ENCODE measurements at places on chromosomes 16 and 17.

DNA sequence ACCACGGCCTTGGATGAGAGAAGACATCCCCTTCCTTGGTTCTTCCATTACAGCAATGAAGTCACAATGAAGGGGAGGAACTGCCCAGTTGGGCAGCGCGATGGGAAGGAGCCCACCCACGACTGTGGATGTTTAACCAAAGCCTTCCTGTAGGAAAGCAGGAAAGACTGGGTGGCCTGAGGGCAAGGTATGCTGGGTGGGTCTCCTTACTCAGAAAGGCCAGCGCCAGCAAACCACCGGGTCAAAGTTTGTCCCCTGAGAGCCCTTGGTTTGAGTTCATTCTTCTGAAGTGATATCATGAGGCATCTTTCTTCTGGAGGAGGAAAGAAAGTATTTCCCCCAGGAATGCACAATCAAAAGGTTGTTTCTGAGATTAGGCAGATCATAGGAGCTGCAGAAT lies 105.2 kb downstream of the C16orf95 start:
- no peak for DNase-seq

GRCh38 chr17:12180644-12181261 lies 160.1 kb downstream of the MAP2K4 start:
- DNase-seq: peak; percentile 49

DNA sequence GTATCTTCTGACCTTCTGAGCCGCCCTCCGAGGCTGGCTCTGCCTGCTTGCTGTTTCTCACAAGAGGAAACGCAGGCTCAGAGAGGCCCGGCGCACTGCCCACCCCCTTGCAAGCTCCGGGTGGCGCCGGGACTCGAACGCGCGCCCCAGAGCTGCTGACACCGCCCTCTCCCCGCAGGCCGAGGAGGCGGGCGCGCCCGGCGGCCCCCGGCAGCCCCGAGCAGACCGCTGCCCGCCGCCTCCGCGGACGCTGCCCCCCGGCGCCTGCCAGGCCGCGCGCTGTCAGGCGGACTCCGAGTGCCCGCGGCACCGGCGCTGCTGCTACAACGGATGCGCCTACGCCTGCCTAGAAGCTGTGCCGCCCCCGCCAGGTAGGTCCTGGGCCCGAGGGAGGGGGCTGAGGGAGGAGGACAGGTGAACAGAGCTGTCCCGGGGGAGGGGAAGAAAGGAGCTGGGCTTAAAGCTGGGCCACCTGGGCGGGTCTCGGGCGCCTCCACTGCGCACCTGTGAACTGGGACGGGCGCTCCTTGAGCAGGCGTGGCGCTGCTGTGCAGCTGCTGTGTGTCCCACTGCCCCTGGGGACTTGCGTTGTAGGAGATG lies 18.2 kb downstream of the WFDC1 start:
- no peak for DNase-seq

DNA sequence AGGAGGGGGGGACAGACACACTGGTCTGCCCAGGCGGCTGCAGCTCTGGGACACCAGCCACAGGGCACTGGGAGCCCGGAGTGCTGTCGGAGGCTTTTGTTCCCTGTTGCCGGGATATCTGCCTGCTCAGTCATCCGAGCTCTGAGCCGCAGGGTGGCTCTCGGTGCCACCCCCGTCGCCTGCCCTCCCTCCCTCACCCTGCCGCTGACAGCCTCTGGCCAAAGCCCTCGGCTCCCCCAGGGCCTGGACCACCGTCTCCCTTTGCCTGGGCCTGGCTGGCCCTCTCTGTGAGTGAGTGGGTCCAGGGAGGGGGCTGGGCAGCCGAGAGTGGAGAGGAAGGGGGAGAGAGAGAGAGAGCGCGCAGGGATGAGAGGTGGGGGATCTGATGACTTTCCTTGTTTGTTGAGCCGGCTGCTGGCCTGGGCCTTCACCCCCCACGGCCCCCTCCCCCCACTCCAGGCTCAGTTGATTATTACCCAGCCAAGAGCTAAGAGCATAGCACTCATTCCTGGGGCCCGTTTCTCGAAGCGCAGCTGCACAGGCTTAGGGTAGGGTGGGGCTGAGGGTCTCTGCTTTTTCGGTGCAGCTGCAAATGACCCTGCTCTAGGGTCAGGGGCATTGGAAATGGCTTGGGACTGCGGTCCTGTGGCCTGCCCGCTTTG lies 2.7 kb downstream of the FOXJ1 start:
- no peak for DNase-seq

- peak; percentile 52 for DNase-seq
These were observed 242.6 kb upstream of the CIBAR2 start for GRCh38 chr16:85354686-85355514.

GRCh38 chr17:69047368-69048263 lies 13.1 kb downstream of the ABCA9 start:
- peak; percentile 95 for DNase-seq

DNA sequence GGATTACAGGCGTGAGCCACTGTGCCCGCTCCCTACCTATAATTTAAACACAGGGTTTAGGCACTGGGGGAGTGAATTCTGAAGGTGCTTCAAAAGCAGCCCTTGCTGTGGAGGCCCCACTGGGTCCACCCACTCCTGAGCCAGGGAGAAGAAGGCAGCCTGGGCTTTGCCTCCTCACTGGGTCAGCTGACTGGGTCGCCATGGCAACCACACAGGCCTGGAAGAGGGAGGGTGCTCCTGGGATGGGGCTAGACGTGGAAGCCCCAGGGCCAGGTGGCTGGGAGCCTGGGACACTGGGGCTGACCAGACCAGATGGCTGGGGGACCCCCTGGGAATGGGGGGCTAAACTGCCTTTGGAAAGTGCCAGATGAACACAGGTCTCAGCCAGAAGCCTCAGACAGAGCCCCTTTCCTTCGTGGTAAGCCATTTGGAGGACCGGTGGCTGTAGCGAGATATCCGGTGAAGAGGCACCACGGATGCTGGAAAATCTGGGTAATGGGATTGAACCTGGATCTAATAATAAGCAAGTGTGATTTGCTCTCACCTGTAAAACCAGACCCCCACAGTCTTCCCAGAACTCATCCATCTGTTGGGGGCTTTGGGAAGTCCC lies 32.9 kb downstream of the TRARG1 start:
- DNase-seq: peak; percentile 35

- no peak for DNase-seq
These were observed 21.2 kb downstream of the SAP30BP start for GRCh38 chr17:75688209-75688825.

GRCh38 chr16:65787921-65788320 lies 578.6 kb upstream of the CDH5 start:
- DNase-seq: no peak

DNA sequence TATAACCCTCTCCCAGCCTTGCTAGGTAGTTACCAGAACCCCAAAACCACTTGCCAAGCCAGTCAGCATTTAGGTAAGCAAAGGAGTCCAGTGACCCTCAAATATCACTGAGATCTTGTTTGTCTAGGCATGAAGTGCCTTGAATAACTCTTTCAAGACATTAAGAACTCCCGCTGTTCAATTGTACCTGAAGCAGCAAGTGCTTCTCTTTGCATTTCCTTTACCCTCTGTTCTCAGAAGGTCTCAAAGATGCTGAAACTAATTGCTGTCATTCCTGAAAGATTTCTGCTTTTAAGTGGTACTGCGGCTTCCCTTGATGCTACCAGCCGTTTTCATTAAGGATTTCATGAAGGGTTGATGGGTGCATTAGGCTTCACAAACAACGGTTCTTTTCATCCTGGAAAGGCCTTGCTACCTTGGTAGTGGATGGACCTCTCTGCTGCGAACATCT lies 142.7 kb downstream of the PITPNC1 start:
- DNase-seq: no peak

- peak; percentile 26 for DNase-seq
These were observed at the start of gene SECTM1 for GRCh38 chr17:82333279-82334171. TSS of gene SECTM1 (minus strand) at chr17:82333766. CDS start at chr17:82327240, 6,526 bp downstream.

Data from erythroblast (primary cell).